ENCODE measurements at places on chromosomes 2 and 18. TPM values are rescaled to one million over a fixed set of nuclear protein-coding genes. Genes with fewer than 3 reads are reported as not detected.
A peak's percentile ranks its signal among the peaks of the same experiment; 100 is the strongest.

- no peak for DNase-seq
Observed at GRCh38 chr2:162974771-162975170, 136.2 kb upstream of the KCNH7 start.

GRCh38 chr2:159450180-159450579 is 163.7 kb upstream of the WDSUB1 start:
- no peak for DNase-seq

- DNase-seq: no peak
Observed at GRCh38 chr2:187091664-187092063, 242.7 kb upstream of the ZSWIM2 start.

- DNase-seq: no peak
Observed at GRCh38 chr2:200430017-200430416, 79.9 kb downstream of the KCTD18 start.

DNA sequence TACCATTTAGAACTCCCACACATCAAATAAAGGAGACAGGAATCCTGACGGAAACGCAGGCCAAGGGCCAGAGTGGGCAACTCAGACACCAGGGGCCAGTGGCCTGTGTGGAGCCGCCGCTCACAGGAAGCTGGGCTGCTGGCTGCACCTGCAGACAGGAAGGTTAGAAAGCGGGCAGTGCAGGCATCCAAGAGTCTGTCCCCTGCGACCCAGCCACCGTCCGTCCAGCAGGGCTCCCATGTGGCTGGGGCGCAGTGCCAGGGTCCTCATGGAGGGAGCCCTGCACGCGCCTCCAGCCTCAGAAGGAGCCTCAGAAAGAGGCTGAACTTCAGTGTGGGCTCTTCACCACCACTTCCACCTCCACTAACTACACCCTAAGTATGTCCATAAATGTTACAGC is 2.5 kb upstream of the ANO7 start:
- DNase-seq: no peak

- DNase-seq: peak; percentile 86
Observed at GRCh38 chr2:12416600-12416999, 300.1 kb upstream of the TRIB2 start.

- DNase-seq: no peak
Observed at GRCh38 chr2:220858101-220858500, 714.0 kb downstream of the EPHA4 start.

DNA sequence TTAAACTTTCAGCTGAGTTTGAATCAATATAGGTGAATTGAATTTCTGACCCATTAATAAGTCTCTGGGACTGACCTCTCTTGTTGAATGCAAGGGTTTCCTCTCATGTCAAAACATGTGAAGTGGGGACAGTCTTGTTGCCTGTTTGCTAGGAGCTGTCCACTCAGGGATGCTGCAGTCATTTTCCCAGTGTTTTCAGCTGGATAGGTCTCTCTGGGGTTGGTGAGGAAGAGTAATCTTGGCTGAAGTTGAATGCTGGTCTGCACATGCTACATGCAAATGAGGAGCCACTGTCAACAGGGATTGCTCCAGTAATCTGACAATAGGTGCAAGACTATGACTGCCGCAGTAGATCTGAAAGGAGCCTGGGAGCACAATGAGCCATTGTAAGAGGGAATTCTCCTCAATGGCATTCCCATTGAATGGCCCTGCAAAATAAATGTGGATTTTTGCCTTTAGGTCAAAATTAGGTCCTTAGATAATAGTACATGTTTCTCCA is 34.1 kb upstream of the IL1RL1 start:
- DNase-seq: peak; percentile 66

GRCh38 chr2:235238537-235238936 is 255.3 kb upstream of the AGAP1 start:
- DNase-seq: no peak

DNA sequence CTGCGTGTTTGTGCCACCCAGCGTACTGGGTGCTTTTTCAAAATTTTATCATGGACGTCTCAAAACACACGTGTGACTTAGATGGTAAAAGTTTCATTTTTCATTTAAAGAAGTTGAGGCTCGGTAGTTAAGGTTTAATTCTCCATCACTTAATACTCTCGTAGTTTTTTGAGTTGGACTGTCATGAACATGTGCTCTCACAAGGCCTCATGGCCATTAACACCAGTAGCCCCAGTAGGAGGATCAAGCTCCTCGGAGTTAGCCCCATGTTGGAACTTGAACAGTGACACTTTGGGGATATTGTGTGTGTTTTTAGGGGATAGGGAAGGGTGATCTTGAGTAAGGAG is 15.3 kb downstream of the NMUR1 start:
- peak; percentile 71 for DNase-seq

GRCh38 chr18:75700561-75700960 is 273.1 kb upstream of the SMIM21 start:
- DNase-seq: no peak

DNA sequence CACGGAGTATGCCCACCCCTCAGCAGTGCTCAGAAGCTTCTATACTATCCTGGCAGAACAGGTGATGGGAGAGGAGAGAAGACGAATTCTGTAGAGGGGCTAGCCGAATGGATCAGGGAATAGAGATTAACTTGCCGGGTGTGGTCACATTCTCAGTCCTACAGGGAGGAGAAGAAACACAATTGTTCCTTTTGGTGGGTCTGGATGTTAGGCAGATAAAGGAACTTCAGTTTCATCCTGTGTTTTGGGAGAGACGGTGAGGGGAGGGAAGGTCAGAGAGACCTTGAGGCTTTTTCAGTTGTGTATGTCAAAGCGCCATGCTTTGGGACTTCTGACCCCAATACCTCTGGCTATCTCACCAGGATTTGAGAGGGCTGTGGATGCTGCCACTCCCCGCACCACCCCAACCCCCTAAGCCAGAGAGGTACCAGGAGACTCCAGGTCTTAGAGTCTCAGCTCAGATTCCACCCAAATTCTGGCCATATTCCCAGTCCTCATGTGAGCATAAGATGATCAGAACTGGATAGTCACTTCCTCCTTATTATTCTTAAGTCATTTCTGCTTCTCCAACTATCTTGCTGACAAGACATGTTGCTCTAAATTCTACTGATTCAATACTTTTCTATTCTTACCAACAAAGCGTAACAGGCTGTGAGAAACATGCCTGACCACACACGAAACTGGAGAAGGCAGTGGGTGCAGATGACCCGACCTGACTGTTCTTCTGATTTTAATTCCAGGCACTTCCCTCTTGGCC is 2.3 kb upstream of the TMEM37 start:
- DNase-seq: no peak

DNA sequence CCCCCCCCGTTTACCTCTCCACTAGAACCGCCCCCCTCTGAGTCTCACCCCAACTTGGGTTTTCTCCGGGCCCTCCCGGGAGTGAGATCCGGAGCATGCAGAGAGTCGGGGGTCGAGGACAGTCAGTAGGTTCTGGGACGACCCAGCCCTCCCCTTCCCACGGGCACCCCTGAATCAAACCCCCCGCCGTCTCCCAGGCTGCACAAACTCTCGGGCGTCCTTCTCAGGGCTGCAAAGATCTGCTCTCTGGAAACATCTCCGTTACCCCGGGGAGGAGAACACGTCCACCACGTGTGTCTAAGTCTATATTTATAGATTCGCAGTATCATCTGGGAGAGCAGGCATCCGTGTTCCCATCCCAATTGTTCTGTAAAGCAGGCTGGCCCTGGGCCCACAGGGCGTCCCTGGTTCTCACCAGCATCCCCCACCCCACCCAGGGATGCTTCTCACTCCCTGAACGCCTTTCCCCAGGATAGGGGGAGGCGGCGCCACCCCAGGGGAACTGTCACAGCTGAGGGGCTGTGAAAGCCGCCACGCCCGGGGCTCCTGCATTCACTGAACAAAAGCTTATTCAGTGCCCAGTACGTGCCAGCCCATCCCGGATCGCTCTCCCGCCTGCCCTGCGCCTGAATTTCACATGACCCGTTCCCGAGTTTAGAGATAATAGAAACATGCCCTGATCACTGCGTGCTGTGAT is 765 bp upstream of the DIPK1C start:
- DNase-seq: no peak

GRCh38 chr18:77054606-77055428 is 77.8 kb downstream of the MBP start:
- DNase-seq: peak; percentile 94

GRCh38 chr2:126909781-126910180 is 11.1 kb downstream of the TEX51 start:
- no peak for DNase-seq

DNA sequence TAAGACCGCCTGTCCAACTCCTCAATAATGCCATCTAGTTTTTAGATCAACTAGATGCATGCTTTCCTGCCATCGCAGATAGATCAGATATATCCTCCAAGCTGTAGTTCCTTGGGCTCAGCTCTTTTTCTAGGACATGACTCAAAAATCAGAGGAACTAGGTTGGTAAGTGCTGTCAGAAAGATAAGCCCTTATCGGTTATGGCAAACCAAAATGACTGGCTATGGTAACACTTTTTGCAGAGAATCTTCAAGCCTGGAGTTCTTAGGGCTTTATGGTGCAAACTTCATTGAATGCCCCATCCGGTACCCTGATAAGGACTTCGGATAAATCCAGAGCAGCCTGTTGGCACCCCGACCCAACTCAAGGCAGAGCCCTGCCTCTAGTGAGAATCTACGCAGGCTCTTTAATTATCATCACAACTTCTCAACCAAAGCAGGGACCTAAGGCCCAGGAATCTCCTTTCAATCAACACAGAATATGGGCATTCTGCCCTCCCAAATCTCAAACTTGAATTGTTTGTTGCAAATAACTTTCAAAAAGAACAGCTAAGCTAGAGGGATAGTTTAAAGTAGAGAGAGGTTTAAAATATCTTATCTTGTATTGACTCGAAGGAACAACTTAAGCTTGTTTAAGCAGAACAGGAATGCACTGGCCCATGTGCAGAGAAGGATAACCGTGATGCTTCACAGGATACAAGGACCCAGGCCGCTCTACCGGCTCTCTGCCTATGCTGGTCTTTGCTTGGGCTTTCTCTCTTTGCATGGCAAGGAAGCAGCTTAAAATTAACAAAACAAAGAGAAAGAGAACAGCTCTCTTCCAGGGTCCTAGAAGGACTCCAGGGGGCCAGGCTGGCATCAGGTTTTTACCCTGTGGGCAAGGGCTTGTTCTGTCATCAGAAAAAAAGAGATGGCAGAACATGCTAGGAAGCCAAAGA is 3.4 kb upstream of the CYP1B1 start:
- no peak for DNase-seq

- no peak for DNase-seq
Observed at GRCh38 chr2:222969491-222969890, 82.5 kb upstream of the KCNE4 start.

ASB18 gene
- total RNA-seq: not detected

SLC66A2 gene
- 45.6 TPM for total RNA-seq

PREPL gene
- 33.3 TPM for total RNA-seq

SGO2 gene
- total RNA-seq: 27.2 TPM

ALLC gene
- not detected for total RNA-seq

LYPD6B gene
- total RNA-seq: not detected
